CD8-positive, alpha-beta memory T cell (primary cell): ENCODE measurements at places on chromosomes 6 and 20. TPM values are rescaled to one million over a fixed set of nuclear protein-coding genes. Genes with fewer than 3 reads are reported as not detected.

- H3K27me3 ChIP-seq = no peaks in the 10 kb centered on the region
- no peaks in the 10 kb centered on the region for H3K4me1 ChIP-seq
- no peak overlapping the region for H3K4me3 ChIP-seq
- H3K27ac ChIP-seq = no peak overlapping the region
- H3K36me3 ChIP-seq = no peaks in the 10 kb centered on the region
- DNase-seq = no peak
Observed at GRCh38 chr6:85081102-85081501, 316.7 kb upstream of the TBX18 start.

- no peak overlapping the region for H3K4me3 ChIP-seq
- no peaks in the 10 kb centered on the region for H3K36me3 ChIP-seq
- H3K27me3 ChIP-seq = peaks cover 13% of the 10 kb centered on the region
Observed at GRCh38 chr20:32079655-32080109, 27.6 kb downstream of the HCK start.

Gene ZNF831
- total RNA-seq = 6.9 TPM

GRCh38 chr6:36633370-36633769 lies 39.2 kb downstream of the SRSF3 start:
- H3K36me3 ChIP-seq = no peaks in the 10 kb centered on the region
- no peak for DNase-seq
- H3K4me3 ChIP-seq = no peak overlapping the region
- H3K27me3 ChIP-seq = no peaks in the 10 kb centered on the region
- H3K4me1 ChIP-seq = no peaks in the 10 kb centered on the region

DNA sequence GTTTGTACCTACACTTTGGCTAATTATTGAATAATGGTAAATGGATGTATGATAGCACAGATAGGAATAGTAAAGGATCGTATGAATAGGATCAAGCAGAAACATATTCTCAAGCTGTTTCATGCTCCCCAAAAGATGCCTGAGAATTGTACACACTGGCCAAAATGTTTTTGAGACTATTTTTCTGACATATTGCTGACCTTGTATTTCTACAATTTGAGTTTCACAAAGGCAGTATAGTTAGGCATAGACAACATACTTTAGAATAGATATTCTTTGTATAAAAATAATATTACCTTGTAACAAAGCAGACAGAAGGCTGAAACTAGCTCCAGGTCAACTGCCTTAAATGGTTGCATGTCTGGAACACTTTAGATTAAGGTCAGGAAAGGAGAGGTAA lies 598.4 kb downstream of the COL12A1 start:
- no peak overlapping the region for H3K4me3 ChIP-seq
- no peaks in the 10 kb centered on the region for H3K27me3 ChIP-seq
- H3K4me1 ChIP-seq = no peaks in the 10 kb centered on the region
- no peak overlapping the region for H3K27ac ChIP-seq

DNA sequence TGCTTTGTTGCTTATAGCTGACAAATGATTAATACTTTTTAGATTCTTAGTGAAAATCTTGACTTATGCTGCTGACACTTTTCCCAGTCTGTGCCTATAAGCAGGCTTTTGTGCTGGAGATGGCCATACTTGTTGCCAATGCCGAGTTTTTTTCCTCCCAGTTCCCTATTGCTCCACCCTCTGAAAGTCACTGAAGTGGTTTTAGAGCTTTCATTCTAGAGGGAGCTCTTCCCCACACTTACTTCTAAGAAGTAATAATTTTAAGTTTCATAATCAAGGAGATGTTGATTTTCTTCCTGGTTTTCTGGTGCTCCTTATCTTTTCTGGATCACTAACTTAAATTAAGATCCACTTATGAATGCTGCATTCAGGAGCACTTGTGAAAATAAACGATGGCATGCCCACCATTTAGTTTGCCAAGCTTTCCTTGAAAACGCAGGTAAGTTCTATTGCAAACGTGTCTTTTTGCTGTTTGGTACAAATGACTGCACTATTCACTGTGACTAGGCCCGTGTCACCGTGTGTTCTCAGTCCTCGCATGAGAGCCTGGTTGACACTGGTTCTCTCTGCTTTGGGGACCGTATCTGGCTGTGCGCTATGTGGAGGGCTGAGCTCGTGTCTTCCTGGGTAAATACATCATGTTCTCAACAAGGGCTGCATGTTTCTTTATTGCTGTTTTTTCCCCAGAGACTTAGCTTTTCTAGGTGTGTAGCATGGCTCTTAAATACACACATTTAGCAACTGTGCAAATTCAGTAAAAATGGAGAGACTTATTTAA lies 50.2 kb downstream of the GFRA4 start:
- no peaks in the 10 kb centered on the region for H3K4me1 ChIP-seq
- DNase-seq = no peak
- no peaks in the 10 kb centered on the region for H3K27me3 ChIP-seq

- H3K36me3 ChIP-seq = no peaks in the 10 kb centered on the region
- DNase-seq = no peak
- H3K4me3 ChIP-seq = no peak overlapping the region
- H3K27ac ChIP-seq = no peak overlapping the region
- H3K4me1 ChIP-seq = no peaks in the 10 kb centered on the region
- H3K27me3 ChIP-seq = no peaks in the 10 kb centered on the region
Observed at GRCh38 chr6:115551527-115551926, 509.2 kb downstream of the FRK start.

Gene GPX5
- total RNA-seq = not detected

DNA sequence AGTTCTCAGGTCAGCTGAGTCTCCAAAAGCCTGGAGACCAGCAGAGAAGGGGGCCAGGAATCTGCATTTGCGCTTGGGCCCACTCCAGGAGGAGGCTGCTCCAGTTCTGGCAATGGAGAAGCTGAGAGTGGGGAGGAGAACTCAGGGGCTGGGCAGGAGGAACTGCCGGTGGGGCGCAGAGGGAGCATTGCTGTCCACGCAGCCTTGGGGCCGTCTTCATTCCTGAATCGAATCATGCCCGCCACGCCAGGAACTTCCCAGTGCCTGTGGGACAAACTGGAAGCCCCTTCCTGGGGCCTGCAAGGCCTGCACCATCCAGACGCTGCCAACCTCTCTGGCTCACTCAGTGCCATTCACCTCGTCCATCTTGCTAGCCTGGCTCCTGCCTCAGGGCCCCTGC lies 16.9 kb downstream of the RAB44 start:
- no peaks in the 10 kb centered on the region for H3K4me1 ChIP-seq
- no peak overlapping the region for H3K27ac ChIP-seq
- H3K27me3 ChIP-seq = no peaks in the 10 kb centered on the region
- DNase-seq = no peak

Gene HLA-DOA
- 6.9 TPM for total RNA-seq

DNA sequence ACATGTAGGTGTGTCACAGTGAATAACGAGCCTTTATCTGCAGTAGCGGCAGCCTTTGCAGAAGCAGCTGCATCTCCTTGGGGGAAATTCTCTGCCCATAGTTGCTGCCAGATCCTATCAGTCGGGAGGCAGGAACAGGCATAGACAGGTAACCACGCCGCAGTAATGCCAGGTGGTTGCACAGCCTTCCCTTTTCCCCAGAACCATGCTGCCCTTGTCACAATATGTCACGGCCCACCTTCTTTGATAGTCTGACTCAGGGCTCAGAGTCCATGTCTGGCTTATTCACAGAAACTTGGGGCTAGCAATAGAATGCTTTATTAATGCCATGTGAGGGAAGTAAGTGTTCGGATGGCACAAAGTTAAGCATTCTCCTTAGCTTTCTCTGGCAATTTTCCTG lies 76.6 kb downstream of the F13A1 start:
- no peak overlapping the region for H3K4me3 ChIP-seq
- no peaks in the 10 kb centered on the region for H3K27me3 ChIP-seq
- no peaks in the 10 kb centered on the region for H3K36me3 ChIP-seq
- no peaks in the 10 kb centered on the region for H3K4me1 ChIP-seq
- DNase-seq = no peak

DNA sequence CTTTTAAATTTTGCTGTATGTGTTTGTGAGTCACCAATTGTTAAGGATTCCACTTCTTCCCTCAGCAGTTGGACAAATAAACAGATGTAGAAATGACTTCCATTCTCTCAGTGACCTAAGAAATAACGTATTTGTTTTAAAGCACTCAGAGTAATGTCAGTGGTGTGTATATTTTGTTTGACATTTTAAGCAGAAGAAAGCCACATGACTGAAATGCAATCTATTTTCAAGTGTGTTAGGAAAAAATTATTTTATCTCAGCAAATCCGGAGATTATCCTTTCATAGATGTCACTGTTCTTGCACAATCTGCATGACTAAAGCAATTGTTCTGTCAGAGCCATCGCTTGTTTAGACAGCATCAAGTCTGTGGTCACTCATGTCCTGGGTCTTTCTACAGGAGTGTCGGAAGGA lies 77.1 kb downstream of the JAG1 start:
- H3K36me3 ChIP-seq = no peaks in the 10 kb centered on the region
- no peaks in the 10 kb centered on the region for H3K27me3 ChIP-seq
- no peak overlapping the region for H3K4me3 ChIP-seq
- H3K27ac ChIP-seq = no peak overlapping the region

DNA sequence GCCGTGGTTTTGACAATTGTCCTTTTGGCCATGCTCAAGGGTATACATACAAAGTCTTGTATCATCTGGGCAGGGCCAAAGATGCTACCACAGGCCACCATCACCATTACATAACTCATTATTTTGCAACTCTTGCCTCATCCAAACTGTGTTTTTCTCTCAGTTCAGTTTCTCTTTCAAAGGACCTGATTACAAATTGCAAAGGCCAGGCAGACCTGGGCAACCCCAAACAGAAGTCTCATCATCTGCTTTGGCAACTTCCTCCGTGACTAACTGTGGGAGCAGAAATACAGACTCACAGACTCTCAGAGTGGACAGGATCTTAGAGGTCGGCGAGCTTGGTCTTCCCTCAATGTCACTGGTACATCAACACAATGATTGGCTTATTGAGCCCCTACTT lies 117.8 kb upstream of the NEDD9 start:
- DNase-seq = no peak
- peaks cover 21% of the 10 kb centered on the region for H3K4me1 ChIP-seq
- H3K27ac ChIP-seq = no peak overlapping the region
- H3K36me3 ChIP-seq = peaks cover 3% of the 10 kb centered on the region

- H3K36me3 ChIP-seq = no peaks in the 10 kb centered on the region
- no peak within 1 kb of the TSS for H3K27ac ChIP-seq
- H3K4me3 ChIP-seq = no peak within 1 kb of the TSS
Observed at GRCh38 chr6:150025201-150025917, at the start of gene RAET1L. Gene RAET1L (minus strand): TSS chr6:150025532. CDS start chr6:150025471, 61 bp downstream.

- no peaks in the 10 kb centered on the region for H3K4me1 ChIP-seq
- H3K27me3 ChIP-seq = peaks cover 12% of the 10 kb centered on the region
- H3K27ac ChIP-seq = peak overlapping the region; percentile 38
- DNase-seq = no peak
- no peaks in the 10 kb centered on the region for H3K36me3 ChIP-seq
Observed at GRCh38 chr6:84763886-84764331, 489 bp downstream of the TBX18 start.
